ENCODE measurements at places on chromosomes 13 and 19. TPM values are rescaled to one million over a fixed set of nuclear protein-coding genes. Genes with fewer than 3 reads are reported as not detected.
A peak's percentile ranks its signal among the peaks of the same experiment; 100 is the strongest.

- DNase-seq: no peak
Observed at GRCh38 chr19:16586991-16587832, 15.0 kb upstream of the SLC35E1 start.

- no peak for DNase-seq
Observed at GRCh38 chr19:5330307-5330720, 10.3 kb downstream of the PTPRS start.

- DNase-seq: no peak
Observed at GRCh38 chr19:13347367-13347766, 158.9 kb downstream of the CACNA1A start.

GRCh38 chr13:106432636-106433035, 102.8 kb downstream of the EFNB2 start:
- DNase-seq: no peak

DNA sequence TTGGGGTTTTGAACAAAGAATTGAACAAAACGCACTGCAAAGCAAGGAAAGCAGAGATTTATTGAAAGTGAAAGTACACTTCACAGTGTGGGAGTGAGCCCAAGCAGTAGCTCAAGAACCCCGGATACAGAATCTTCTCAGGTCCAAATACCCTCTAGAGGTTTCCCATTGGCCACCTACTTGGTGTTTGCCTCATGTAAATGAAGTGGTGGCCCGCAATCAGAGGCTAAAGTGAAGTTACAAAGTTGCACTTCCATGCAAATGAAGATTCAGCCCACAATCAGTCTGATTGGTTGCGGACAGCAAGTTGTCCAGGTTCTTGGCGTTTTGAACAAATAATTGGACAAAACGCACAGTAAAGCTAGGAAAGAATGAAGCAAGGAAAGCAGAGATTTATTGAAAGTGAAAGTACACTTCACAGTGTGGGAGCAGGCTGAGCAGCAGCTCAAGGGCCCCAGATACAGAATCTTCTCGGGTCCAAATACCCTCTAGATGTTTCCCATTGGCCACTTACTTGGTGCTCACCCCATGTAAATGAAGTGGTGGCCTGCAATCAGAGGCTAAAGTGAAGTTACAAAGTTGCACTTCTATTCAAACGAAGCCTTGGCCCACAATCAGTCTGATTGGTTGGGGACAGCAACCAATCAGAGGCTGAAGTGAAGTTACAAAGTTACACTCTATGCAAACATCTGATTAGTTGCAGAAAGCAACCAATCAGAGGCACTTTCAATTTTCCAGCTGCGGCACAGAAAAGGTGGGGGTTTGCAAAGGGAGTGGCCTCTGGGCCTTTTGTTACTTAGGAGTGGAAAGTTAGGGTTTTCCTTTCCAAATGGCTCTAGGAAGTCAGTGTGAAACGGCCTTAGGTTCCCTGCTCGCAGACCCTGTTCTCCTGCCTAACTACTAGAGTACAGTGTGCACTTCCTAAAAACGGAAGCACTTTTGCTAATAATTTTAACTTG, 4.8 kb upstream of the TM9SF2 start:
- peak; percentile 85 for DNase-seq

DNA sequence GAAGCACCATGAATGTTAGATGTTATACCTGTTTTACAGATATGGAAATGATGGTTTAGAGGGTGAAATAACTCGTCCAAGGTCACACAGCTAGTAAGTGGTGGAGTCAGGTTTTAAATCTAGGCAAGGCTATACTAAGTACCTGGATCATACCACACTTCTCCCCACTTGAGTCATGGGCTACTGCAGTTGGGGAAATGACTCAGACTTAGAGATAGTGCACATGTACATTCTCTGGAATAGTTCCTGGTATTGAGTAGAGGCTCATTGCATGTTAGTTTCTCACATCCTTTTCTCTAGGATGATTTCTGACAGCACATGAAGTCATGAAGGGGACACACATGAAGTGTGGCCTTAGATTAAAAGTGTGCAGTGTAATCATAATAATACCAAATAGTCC, 76.2 kb upstream of the TNFSF11 start:
- no peak for DNase-seq

DNA sequence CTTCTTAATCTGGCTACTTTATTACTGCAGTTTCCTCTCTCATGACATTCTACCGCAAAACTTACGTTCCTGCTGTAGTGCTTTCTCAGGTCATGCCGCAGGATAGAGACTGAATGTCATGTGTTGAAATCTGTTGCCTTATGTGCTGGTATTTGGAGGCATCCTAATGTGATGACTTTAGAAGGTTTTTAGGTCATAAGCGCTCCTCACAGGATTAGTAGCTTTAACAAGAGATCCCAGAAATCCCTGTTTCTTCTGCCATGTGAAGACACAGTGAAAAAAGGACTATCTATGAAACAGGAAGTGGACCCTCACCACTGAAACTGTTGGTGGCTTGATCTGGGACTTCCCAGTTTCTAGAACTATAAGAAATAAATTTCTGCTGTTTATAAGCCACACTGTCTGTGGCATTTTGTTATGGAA, 209.3 kb downstream of the LACC1 start:
- no peak for DNase-seq

GRCh38 chr13:111278258-111278657, 42.2 kb upstream of the TEX29 start:
- DNase-seq: no peak

GRCh38 chr19:43486412-43486811, 18.1 kb downstream of the PHLDB3 start:
- no peak for DNase-seq

GRCh38 chr13:106530980-106531481, 4.4 kb downstream of the EFNB2 start:
- no peak for DNase-seq

GRCh38 chr13:47555235-47555634, 445.8 kb downstream of the SUCLA2 start:
- no peak for DNase-seq

DNA sequence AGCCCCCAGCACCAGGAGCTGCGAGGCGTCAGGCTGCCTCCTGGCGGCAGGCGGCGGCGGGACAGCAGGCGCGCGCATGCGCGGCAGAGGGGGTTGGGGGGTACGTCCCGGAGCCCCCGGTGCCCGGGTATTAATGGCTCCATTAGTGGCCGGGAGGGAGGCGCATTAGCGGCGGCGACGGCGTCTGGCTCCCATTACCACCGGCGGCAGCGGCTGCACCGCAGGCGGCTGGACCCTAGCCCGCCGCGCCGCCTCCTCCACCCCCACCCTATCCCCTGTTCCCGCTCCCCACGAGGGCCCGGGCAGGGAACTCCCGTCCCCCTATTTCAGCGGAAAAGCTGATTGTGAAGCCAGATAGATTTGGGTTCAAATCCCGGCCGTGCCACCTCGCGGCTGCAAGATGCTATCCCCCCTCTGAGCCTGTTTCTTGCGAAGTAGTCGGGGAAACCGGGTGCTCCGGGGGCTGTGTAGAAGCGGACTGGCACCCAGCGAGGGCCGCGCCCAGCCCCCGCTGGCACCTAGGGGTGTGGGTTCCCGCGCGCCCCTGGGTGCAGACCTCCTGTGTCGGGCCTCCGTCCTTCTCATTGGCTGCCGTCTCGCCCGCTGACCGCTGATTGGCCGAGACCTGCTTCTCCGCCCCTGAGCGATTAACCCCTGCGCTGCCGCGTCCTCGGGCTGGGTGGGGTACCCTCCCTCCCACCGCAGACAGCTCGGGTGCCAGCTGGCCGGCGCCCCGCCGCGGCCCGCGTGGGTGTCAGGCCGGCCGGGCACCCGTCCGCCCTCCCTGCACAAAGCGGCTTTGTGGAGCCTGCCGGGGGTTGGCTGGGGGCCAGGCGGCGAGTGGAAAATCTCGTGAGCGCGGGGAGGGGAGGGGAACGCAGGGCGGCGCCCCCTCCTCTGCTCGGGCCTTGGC, 11.1 kb downstream of the CIC start:
- peak; percentile 86 for DNase-seq

DNA sequence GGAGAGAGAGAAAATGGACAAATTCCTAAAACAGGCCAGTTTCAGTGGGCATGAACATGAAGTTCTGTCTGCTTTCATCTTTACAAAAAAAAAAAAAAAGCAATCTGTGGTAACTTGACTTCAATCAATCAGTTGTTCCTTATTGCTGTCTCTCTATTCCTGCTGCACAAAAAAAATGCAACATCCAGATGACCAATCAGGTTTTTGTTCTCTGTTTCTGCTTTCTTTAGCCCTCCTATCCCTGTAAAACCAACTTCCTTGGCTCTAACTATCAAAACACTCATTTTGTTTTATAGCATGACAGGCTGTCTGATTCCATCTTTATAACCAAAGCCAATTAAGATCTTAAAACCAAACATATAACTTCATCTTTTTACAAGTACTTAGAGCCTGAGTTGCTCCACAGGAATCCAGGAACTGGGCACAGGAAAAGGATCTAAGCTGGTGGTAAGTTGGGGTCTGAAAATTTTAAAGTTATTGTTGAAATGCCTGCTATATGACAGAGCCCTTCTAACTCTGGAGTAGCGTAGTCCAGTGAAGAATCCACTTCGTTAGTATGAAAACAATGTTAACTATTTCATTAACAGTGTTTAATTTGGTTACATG, at the start of gene FPR3:
Gene FPR3, plus strand, starts transcription at position 273 of the 606 bp plus-strand sequence. CDS start 28,592 bp downstream, outside the sequence.
- DNase-seq: no peak

DNA sequence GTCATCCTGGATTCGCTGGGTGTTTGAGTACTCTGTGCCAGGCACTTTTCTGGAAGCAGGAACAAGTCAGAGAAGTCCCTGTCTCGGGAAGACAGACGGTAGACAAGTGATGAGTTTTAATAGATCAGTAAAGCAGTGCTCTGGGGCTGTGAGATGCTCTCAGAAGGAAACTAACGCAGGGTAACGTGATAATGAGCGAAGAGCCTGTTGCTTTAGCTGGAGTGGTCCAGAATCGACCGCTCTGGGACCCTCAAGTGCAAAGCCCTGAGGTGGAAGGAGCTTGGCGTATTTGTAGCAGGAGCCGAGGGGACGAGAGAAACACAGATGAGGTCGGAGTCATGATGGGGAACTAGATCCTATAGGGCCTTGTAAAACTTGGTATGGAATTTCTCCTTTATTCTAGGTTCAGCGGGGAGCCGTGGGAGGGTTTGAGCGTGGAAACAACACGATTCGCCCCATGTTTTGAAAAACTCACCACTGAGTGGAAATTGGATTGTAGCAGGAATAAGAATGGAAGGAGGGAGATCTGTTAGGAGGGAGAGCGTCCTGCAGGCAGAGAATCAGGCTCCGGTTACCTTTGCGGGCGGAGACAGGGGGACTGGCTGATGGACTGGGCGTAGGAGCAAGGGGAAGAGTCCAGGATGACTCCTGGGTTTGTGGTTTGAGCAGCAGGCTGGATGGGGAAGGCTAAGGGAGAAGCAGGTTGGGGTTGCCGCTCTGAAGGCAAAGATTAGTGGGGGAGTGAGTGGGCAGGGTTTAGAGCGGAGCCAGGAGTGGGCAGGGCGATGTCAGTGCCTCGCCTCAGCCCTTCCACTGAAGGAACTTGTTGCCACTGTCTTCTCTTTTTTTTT, 763 bp downstream of the POLD1 start:
- no peak for DNase-seq

DNA sequence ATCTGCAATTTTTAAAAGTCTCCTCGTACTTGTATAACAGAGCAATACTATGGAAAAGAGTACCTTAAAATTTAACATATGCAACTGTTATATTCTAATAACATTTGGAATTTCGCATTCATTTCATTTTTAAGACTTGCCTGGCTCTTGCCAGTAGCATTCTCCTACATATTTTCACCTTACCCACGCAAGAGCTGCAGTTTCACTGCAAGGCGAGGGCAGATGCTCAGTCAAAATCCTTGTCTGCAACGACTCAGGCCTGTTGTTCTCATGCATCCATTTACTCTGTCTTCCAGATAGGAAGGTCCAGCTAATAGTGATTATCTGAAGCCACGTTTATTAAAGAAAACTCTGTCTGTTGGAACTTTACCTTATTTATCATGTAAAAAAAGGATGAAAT, 227.0 kb upstream of the RFC3 start:
- DNase-seq: no peak

UPK1A gene
- not detected for total RNA-seq

KCTD15 gene
- total RNA-seq: 50.1 TPM

CGB3 gene
- not detected for total RNA-seq

ZNF134 gene
- 16.3 TPM for total RNA-seq

ZNF724 gene
- total RNA-seq: 6.2 TPM

NCLN gene
- total RNA-seq: 65.3 TPM

IL4I1 gene
- total RNA-seq: 0.13 TPM

CPB2 gene
- 0.55 TPM for total RNA-seq

Data from SK-MEL-5 (cell line).